Psoas muscle (tissue), 8 donors: ENCODE measurements at places on chromosomes 6 and 20.

DNA sequence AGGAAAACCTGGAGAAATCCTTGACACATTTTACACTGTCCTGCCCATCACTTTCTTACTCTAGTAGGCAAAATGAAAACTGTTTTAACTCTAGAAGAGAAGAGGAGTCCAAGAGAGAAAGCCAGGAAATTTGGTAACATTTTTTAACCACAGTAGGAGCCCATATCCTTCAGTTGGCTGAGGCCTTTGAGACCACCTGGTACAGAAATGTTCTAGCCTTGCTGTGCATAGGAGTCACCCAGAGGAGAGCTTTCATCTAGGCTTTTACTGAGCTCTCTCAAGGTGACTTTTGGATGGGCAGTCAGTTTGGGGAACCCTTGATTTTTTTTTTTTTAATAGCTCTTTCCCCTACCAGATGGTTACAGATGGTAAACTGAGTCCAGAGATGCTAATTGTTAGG is 25.0 kb downstream of the LRRN4 start:
- no peak for DNase-seq

- DNase-seq: no peak
Observed at GRCh38 chr6:69286331-69286730, 510.5 kb downstream of the LMBRD1 start.

DNA sequence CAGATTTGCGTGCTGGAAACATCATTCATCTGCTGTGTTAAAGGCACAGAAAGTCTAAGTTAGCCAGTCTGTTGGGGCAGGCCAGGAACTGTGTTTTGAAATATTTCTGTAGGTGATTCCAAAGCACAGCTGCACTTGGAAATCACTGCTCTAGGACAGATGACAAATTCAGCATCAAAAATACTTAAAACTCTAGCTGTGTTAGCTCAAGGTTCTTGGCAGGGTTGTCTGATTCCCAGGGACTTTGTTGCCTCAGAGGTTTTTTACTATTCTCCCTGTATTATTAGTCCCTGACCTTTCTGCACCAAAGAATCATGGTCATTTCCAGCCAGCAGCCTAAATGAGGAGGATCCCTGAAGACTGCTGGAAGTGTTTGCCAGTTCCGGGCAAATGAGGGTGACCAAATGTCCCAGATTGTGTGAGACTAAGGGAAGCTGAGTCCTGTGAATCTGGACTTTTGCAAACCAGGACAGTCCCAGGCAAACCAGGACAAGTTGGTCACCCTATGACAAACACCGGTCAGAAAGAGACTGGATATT is 84.3 kb upstream of the TMEM30A start:
- DNase-seq: no peak

- DNase-seq: no peak
Observed at GRCh38 chr6:72855471-72855870, 233.6 kb downstream of the KCNQ5 start.

DNA sequence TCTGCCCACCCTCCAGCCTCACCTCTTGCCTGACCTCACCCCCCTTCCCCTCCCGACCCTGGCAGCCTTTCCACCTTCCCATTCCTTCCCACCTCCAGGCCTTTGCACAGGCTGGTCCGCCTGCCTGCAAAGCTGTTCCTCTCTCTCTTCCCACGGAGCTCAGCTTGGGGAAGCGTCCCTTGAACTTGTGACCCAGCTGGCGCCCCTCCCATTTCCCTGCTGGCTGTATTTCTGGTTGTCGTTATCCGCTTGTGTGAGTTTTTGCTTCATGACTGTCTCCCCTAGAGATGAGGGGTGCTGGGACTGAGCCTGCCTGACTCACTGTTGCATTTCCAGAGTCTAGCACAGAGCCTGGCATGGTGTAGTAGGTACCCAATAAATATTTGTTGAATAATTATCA is 32.5 kb downstream of the VSTM2L start:
- DNase-seq: no peak

GRCh38 chr6:1802491-1803395 is 193.0 kb downstream of the FOXC1 start:
- DNase-seq: no peak

DNA sequence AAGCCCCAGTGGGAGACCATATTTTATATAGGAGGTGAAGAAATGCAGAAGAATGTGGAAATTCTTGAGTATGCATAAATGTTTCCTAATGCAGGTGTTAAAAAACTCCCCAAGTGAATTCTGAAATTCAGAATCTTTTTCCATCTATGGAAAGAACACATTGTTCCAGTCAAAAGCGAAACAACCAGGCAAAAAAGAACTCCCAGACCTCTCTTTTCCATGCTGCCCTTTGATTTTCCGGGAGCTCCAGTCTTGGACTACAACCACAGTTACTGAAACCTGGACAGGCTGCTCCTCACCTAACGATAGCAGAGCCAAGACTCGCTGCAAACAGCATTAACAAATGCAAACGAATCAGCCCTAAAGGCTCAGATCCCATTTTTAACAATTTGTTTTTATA is 108.7 kb upstream of the CNKSR3 start:
- no peak for DNase-seq

DNA sequence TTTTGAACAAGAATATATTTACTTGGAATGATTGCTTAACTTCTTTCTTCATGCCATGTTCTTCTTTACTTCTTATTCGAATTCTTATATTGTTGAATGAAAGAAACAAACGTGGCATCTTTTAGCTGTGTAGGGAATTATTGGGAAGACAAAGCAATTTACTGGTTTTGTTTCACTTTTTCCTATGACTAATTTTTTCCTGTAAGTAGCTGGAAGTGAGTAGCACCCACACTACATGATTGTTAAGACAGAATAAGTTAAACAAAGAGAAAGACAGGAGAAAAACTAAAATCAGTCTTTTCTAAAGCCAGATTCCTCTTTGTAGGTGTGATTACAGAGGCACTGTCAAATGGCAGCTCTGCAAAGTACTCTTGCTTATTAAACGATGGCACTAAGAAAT is 593.4 kb downstream of the EYS start:
- DNase-seq: no peak

GRCh38 chr6:132614554-132614953 is 9.5 kb downstream of the TAAR2 start:
- no peak for DNase-seq

GRCh38 chr6:138092686-138093085 is 14.5 kb downstream of the PERP start:
- no peak for DNase-seq

- DNase-seq: no peak
Observed at GRCh38 chr20:36074983-36075382, 79.6 kb upstream of the EPB41L1 start.

DNA sequence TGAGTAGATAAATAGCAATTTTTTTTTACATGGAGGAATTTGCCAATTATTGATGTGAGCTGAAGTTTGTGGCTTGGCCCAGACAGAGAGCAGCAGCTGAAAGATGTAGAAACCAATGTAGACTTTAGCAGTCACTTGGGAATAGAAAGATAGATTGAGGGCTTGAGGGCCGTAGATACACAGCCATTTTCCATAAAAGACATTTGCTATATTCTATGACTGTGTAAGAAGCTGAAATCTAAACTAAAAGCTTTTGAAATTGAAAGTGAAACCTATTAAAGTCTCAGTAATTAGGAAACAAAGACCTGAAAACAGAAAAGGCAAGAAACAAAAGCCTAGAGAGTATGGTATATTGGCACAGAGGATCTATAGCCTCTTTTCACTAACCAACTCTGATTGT is 332.7 kb downstream of the CENPW start:
- no peak for DNase-seq
